ENCODE measurements at places on chromosomes 3 and 15.
A peak's percentile ranks its signal among the peaks of the same experiment; 100 is the strongest.

DNA sequence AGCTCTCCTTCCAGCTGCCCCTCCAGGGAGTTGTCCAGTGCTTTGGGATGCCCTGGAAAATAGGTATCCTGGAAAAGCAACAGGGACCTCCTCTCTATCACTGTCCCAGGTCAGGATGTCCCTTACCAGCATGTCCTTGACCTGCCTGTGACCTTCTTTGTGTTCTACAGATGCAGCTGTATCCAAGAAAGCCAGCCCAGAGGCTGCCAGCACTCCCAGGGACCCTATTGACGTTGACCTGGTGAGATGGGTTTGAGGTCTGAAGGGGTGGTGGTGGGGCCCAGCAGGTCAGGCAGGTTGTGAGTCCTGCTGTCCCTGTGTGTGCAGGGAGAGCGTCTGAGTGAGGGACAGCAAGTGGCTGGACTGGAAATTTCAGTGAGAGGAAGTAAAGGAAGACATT lies 30.2 kb downstream of the PML start:
- DNase-seq: no peak

DNA sequence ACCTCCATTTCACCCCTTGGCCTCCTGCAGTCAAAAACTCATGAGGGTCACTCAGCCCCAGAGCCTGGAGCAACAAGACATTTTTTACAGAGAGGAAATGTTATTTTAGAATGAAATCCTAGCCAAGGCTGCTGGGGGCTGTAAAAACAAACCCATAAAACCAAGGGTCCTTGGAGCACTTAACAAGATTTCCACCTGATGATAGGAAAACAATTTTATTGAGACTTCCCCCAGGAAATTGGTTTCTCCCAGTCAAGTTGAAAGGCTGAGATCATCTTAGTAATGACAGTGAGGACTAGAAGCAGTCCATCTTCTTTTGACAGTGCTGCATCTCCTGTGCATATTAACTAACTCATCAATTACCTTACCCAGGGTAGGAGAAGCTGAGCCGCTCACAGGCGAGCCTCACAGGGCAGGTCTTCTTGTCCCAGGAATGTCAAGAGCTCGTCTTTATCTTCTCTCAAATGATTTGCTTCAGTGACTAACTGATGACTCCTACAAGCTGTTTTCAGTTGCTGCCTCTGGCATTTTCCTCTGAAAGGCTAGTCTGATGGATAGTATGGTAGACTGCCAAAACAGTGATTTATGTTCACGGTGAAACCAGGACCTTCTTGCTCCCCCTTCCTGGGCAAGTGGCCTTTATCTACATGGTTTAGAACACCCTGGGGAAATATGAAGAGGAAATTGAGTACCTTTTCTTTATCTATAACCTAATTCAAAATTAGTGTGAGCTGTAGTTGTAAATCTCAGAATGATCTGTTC lies 34.6 kb upstream of the AEN start:
- DNase-seq: no peak

GRCh38 chr3:133788024-133788423 lies 17.6 kb upstream of the SRPRB start:
- DNase-seq: no peak

GRCh38 chr3:152089528-152089927 lies 179.2 kb upstream of the MBNL1 start:
- no peak for DNase-seq

DNA sequence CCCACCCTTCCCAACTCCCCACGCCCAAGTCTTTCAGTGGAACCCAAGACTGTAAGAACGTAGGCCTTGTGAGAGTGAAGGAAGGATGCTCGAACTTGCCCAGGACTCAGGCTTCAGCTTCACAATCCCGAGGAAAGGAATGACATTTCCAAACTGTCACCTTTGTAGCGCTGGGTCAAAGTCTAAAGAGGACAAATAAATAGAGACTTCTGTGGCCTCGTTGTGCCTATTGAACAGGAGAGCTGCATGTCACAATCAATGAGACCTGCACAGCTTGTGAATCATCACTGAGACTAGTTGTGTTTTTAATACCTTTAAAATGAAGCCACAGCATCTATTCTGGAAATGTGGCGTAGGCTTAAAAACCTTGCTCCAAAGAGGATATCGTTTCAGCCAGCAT lies 222.8 kb upstream of the ST8SIA2 start:
- no peak for DNase-seq

- DNase-seq: no peak
These were observed 31.0 kb upstream of the ADAMTS17 start for GRCh38 chr15:100372739-100373119.

- DNase-seq: no peak
These were observed 22.2 kb downstream of the BTD start for GRCh38 chr3:15623535-15624440.

- no peak for DNase-seq
These were observed 138.2 kb upstream of the IL12A start for GRCh38 chr3:159850481-159850880.

DNA sequence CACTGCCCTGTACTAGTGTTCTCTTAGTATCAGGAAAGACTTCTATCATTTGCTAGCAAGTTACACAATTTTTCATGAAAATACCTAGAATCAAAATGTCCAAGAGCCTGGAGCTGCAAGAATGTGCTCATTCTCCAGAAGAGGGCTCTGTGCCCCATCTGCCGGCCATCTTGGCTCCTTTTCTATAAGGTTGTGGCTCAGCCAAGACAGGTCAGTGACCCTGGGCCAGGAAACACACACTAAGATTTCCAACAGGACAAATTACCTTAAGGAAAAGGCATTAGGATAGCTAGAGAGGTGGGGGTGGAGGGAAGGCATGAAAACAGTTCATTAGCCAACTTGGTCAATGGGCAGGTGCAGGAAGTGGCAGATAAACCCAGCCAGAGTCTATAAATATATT lies 20.7 kb downstream of the TIMP4 start:
- peak; percentile 35 for DNase-seq

GRCh38 chr3:117763561-117763960 lies 1054.0 kb downstream of the TUSC7 start:
- no peak for DNase-seq

GRCh38 chr3:126267976-126268615 lies 87.7 kb upstream of the ALDH1L1 start:
- DNase-seq: no peak

GRCh38 chr15:70324001-70324974 lies 226.6 kb upstream of the TLE3 start:
- DNase-seq: peak; percentile 68

- DNase-seq: no peak
These were observed 35.6 kb upstream of the CCK start for GRCh38 chr3:42301446-42302175.

DNA sequence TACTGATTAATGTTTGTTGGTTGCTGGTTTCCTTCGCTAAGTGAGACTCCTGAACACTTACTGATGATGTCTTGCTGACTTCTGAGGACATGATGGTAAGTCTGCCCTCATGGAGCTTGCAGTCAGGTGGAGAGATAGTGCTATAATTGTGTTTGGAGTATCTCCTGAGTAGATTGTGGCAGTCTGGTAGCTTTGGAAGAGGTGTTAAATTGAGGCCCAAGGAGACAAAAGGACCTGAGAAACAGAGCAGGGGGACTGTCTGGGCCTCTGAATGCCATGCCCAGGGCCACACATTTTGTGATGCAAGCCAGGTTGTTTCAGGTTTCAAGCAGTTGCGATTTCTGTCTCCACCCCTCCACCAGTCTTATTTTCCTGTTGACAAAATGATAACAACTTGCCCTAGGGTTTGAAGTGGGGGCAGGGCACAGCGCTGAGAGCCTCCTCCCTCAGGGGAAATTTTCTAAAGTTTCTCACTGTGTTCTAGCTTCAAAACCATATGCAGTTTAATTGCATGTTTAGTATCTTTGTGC lies 16.7 kb downstream of the SMAD3 start:
- DNase-seq: no peak

- peak; percentile 40 for DNase-seq
These were observed 388.3 kb downstream of the FEZF2 start for GRCh38 chr3:61985020-61985419.

DNA sequence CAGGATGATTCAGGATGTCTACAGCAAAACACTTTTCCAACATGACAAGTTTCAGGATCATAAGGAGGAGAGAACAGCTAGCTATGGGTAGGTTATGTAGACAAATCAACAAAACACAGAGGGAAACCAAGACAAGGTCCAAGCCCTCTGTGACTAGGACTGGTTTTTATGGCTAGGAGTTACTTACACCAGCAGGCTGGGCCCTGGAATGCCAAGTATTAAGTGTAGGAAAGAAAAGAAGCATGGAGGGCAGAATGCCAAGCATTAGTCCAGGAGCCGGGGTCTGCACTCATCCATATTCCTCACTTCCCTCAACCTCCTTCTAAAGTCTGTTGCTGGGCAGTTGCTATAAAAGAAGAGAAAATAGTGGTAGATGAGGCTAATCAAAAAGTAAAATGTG lies 35.3 kb upstream of the PPP2R3A start:
- no peak for DNase-seq

- no peak for DNase-seq
These were observed 70.0 kb downstream of the EXOG start for GRCh38 chr3:38566215-38566528.

DNA sequence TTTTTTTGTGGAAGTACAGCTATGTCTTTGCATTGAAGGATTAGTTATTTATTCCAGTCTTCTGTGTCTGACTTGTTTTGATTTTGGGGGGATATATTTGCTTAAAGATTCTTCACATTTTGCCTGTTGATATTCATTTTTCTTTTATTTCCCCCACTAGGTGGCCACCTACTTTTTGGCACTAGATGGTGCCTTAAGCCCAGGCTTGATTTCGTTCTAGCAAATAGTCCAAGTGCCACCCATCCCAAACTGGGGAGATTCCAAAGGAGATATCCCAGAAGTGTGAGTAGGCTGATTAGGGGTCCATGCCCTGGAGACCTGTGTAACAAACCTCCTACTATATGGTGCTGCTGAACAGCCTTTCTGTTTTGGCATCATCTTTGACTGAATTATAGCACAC lies 80.0 kb upstream of the SPATA16 start:
- DNase-seq: no peak

- DNase-seq: no peak
These were observed 175.9 kb downstream of the RPLP1 start for GRCh38 chr15:69628256-69629093.

DNA sequence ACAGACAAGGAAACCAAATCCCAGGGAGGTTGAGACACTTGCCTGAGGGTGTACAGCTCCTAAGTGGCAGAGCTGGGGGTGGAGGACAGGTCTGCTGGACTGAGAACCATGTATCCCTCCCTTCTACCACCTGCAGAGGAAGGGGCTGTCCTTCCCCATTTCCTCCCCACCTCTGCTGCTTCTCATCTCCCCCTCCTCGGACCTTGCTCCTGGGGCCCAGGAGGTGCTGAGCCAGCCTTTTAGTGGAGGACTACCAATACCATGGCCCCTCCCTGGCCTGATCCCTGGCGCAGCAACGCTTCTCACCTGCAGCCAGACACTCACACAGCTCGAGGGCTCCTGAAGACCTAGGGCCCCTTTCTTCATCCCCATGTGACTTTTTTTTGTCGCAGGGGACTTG lies 50.4 kb downstream of the IDH2 start:
- DNase-seq: no peak

GRCh38 chr15:62843311-62843710 lies 199.2 kb upstream of the TPM1 start:
- no peak for DNase-seq

- DNase-seq: no peak
These were observed 21.4 kb upstream of the PRTG start for GRCh38 chr15:55764398-55764797.

DNA sequence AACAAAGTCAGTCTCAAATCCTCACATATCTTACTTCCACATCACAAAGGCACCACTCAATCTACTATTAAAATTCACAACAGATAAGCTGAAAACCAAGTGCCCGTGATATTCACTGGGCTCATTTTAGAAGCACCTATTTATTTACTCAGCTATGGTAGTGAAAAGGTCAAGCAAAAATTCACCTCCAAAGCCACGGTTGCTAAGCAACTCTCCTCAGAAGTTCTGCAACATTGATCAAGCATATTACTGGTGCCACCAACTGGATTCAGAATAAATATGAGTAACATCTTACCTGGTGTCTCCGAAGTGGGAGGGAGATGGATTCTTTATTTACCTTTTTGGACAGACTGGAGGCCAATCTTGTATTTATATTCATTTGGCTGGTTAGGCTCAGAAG lies 714.8 kb downstream of the FHIT start:
- no peak for DNase-seq

DNA sequence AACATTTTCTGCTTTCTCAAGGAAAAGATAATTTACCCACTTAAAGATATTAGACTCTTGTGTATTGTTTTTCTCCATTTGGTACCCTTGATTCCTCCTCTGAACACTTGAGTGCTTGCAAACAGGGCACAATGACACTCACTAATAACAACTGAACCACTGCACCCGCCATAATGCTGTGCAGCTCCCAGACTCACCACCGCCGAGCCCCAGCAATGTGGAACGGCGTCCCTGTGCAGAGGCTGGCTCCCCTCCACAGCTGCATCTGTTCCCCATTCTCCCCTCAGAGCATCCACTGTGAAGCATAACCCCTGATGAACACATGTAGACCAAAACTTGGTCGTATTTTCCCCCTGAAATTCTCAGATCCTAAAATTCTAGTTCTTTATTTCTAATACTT lies 276.2 kb upstream of the PLSCR5 start:
- DNase-seq: no peak

DNA sequence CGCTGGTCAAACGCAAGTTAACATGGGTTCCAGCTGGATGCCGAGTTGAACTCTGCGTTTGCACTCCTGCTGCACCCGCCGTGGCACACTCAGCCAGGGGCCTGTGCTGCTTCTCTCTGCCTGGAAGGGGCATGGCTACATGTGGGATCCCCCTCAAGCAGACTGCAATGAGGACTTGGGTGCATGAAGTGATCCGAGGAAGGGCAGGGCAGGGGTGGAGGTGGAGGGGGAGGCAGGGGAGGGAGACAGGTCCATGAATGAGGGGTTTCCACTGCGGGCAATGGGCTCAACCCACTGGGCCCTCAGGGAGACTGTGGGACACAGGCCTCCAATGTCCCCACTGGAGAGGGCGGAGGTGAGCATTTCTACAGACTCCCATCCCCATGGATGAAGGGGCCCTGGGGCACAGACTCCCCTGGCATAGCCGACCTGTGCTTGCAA lies 141.6 kb upstream of the MEF2A start:
- DNase-seq: no peak

DNA sequence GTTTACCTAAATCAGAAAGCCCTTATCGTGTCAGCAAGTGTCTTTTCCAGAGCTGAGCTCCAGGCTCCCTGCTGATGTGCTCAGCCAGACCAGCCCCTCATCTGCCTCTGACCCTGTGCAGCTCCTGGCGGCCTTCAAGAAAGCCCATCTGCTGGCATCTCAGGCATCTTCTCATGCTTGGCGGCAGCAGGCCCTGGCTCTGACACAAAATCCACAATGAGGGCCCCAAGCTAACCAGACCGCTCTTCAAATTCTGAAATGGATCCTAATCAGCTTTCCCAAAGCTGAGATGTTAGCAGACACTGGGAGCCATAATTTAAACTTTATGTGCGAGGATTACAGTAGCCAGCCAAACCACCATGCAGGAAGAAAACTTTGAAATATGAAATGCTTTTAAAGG lies 50.8 kb upstream of the CTDSPL start:
- DNase-seq: no peak

GRCh38 chr3:86984271-86984670 lies 6.7 kb downstream of the VGLL3 start:
- DNase-seq: peak; percentile 33
